Activated B cell treated with CpG ODN at 0.5 μM for 24 hours (primary cell): ENCODE measurements at places on chromosomes 4 and X. TPM values are rescaled to one million over a fixed set of nuclear protein-coding genes. Genes with fewer than 3 reads are reported as not detected.

C4orf33 gene
- 6.2 and 8.8 TPM in 2 replicates for total RNA-seq

- DNase-seq, result no peak
Observed at GRCh38 chr4:129829373-129829772, 733.4 kb downstream of the C4orf33 start.

GRCh38 chrX:1533058-1533457 is 3.9 kb downstream of the P2RY8 start:
- no peak for DNase-seq

GRCh38 chr4:7322166-7322991 is 112.4 kb downstream of the PSAPL1 start:
- no peak for DNase-seq

DNA sequence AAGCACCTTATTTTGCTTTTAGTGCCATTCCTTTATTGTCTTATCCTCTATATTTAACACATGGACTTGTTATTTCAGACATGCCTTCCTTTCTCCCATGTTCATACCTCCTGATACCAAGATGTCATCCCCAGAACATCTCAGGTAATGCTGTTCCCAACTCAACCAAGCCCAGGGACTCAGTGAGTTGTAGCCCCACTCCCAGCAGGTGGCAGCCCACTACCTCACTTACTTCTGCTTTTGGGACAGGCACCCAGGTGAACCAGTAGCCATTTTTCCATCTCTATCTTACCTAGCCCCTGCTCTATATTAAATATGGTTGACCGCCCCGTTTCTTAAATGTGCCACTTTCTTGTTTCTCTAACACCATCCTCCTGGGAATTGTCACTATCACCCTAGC is 199.0 kb downstream of the DCHS2 start:
- no peak for DNase-seq

DNA sequence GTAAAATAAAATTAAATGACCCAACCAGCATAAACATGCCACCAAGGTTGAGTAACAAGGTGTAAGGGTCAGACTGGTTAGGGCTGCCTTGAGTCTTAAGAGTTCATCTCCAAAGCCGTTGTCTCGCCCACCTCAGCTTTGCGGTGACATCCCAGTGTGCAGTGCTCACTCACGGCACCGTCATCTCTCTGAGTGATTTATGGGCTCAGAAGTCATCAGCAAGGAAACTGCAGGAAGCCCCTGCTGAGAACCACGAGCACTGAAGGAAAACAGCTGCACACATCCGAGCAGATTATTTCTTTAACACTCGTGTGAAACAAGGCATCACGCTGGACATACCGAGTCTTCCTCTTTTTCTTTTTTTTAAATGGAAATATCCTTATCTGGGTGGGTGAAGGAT is 411.1 kb downstream of the TRIML1 start:
- DNase-seq, result no peak

DNA sequence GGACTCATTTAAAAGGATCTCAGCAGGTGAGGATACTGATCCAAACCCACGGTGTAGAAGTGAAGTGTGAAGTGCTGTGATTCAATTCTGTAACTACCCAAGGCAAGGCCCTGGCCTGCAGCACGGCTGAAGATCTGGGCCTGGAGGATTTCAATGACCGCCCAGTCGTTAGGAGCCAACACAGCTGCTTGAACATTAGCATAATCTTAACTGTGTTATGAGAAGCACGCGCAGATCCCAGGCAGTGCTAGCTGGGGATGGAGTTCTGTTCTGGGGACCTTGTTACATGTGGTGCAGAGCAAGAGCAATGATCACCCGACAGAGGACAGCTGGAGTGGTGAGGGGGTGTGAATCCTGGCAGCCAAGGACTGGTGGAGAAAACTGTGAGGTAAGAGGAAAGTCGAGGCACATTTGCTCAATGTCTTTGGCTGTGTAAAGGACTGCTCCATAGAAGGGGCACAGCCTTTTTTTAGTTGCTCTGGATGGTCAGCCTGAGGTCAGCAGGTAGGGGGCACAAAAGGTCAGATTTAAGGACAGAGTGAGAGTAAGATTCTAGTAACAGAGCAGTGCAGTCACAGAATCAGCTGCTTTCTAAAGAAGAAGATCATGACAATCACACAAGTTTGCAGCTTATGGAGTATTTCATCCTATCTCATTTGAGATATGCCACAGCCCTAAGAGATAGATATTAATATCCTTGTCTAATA is 181.8 kb downstream of the DCLK2 start:
- DNase-seq, result no peak

DNA sequence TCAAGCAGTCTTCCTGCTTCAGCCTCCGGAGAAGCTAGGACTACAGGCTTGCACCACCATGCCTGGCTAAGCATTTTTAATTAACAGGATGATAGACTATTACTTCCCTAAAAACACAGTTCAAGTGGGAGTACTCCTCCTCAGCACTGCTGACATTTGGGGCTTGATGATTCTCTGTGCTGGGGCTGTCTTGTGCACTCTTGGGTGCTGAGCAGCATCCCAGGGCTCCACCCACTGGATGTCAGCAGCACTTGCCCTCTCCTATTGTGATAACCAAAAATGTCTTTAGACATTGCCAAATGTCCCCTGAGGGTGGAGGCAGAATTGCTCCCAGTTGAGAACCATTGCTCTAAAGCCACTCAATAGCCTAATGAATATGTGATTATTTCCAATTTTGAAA is 60.4 kb downstream of the CLCN4 start:
- no peak for DNase-seq

DNA sequence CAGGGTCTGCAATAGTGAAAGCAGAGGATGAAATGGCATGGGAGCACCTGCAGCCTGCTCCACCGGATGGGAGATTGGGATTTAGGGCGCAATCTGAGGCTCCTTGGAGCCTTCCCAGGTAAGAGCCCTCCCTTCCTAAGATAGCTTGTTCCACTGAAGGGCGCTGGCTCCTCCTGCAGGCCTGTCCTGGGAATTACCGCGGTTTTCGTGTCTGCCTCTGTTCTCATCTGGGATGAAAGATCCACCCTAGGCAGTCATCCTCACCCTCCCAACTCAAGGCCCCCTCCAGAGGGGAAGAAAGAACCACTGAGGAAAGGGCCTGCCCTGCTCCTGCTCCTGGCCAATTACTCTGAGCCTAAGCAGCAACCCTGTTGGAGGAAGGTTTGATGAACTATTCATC is 547.5 kb downstream of the SMARCA1 start:
- DNase-seq, result no peak
